Midbrain (tissue), 1 donor: ENCODE measurements at places on chromosomes 11 and 22.
A peak's percentile ranks its signal among the peaks of the same experiment; 100 is the strongest.

DNA sequence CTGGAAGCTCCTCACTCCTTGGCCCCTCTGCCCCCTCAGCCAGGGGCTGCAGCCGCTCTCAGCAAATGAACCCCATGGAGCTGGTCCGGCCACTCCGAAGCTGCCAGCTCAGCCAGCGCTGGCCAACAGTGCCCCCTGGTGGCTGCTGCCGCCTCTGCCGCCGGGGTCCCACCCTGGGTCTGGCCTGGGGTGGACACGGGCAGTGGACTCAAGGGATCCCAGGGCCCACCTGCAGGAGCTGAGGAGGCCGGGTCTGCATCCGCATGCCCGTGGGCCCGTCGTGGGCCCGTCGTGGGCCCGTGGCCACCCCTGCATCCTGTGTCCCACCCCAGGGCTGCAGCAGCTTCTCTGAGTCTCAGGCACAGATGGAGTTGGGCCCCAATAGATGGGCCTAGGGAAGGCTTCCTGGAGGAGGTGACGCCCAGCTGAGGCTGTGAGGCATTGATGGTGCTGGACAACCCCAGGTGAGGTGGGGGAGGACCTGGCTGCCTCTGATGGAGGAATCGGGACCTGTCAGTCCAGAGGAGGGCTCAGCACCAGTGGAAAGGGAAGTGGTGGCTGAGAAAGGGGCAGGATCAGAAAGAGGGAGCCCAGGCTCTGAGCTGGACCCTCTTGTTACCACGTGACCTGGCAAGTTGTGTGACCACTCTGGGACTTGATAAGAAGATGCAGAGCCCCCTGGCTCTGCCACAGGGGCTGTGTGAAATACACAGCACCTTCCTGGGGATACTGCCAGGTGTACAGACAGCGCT is 522.3 kb downstream of the BRD1 start:
- DNase-seq, result peak; percentile 74

- no peak for DNase-seq
Observed at GRCh38 chr11:102810950-102811660, 13.1 kb upstream of the MMP1 start.

DNA sequence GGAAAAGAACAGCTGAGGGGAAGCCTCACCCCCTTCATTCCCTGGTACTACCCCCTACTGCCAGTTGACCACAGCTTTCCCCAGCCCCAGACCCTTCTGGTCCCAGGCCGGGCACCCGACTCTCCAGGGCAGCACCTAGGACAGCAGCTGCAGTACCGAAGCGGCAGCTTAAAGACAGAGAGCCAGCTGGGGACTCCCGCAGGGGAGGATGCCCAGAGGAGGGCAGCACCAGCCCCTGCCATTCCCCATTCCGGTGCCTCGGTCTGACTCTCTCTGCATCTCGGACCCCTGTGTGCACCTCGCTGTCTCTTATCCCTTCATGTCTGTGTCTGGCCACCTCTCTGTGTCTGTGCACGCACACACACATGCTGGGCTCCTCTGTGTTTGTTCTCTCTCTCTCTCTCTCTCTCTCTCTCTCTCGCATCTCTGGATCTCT is 9.4 kb downstream of the IGSF9B start:
- peak; percentile 34 for DNase-seq

DNA sequence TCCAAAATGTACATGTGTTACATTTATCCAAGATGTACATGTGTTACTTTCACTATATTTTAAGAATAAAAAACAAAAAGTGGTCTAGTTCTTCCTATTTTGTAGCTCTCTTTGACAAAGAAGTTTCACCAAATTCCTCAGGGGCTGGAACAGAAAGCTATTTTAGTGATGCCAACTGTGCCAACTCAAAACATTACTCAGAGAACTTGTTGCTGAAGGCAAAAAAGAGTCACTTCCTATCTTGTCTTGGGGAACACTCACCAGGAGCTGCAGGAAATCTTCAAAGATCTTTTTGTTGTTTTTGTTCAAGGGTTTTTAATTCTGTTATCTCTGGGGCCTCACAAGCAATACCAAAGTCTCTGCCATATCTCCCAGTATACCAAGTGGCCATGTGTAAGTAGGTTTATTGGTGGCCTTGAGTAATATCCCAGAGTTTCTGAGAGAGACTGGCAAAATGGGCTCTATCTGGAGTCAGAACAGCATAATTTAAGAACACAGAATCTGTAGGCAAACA is 13.6 kb upstream of the EED start:
- peak; percentile 9 for DNase-seq

GRCh38 chr11:81573367-81573766 is 1160.3 kb downstream of the FAM181B start:
- DNase-seq, result no peak
